Activated CD4-positive, alpha-beta T cell treated with anti-CD3 and anti-CD28 coated beads, Interleukin-10, Interleukin-2, amounts not matched to agents 100 ng/mL and 50 ng/mL, durations not matched to agents 16 hours and 8 hours (primary cell): ENCODE measurements at places on chromosomes 7 and 10.
A peak's percentile ranks its signal among the peaks of the same experiment; 100 is the strongest.

DNA sequence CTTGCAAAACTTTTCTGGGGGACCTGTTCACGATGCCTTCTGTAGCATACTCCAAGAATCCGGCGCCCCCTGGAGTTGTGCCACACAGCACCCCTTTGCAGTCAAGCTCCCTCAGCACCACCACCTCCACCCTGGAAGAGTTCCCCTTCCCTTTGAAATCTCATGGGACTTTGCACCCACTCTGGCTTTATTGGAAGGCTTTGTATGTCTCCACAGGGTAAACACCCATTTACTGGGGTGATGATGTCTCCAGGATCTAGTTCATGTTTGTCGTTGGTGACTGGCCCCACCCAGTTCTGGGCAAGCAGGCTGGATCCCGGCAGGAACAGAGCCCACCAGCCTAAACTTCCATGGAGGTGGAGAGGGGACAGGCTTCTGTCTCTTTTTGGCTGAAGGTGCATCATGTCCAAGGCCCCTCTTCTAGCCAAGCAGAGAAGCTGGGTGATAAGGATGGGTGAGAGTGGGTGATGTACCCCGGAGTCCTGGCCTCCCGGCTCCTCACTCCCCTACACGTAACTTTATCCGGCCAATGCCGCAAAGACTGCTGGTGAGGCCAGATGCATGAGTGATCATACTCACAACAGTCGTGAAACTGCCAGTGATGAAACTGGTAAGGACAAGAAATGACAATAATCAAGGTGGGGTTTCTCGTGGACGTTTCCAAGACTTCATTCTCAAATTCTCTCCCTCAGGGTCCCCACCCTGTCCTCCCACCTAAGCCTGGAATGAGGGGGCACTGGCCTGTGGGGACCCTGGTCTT, 695 bp upstream of the CLDN4 start:
- no peak for DNase-seq

- no peak for DNase-seq
Measured at GRCh38 chr7:129146237-129146979, 1.9 kb downstream of the TSPAN33 start.

DNA sequence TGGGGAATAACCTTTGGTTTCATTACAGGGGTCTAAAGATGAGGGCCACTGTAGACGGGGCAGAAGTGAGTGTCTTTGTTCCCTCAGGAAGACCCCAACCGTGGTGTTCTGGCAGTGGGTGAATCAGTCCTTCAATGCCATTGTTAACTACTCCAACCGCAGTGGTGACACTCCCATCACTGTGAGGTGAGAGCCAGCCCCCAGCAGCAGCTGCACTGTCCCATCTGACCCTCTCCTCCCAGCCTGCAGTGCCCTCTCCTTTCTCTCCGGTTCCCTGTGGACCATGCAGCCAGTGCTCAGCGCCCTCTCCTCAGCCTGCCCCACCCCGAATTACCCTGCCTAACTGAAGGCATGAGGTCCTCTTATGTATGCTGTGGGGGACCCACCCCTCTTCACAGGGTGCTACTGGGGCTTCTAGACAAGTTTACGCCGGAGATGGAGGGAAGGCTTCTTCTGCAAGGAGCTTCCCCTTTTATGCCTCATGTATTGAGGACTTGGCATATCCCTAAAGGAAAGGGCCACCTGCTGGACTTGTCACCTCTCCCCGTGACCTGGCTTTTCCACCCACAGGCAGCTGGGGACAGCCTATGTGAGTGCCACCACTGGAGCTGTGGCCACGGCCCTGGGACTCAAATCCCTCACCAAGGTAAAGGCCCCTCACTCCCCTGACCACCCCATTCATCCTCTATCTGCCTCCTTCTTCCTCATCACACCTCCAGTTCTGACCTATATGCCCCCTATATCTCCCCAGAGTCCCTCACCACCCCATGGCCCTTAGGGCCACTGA, 5.1 kb downstream of the SFXN3 start:
- no peak for DNase-seq

DNA sequence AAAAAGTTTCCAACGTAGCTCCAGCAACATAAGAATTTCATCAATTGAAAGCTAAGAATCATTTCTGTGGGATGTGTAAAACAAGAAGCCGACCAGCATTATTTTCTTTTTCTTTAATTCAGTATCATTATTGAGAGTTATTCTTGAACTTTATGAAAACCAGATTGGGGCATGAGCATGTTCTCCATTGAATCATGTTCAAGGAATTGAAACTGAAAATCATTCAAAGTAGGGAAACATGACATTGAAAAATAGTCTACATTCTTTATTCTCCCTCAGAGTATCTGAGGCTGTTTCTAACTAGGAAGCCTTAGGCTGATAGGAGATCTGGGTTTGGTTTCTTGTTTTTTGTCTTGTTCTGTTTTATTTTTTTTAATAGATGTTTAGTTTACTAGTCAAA, 253.7 kb downstream of the DYNC1I1 start:
- no peak for DNase-seq

GRCh38 chr7:85000735-85001350, 186.0 kb downstream of the SEMA3D start:
- no peak for DNase-seq

DNA sequence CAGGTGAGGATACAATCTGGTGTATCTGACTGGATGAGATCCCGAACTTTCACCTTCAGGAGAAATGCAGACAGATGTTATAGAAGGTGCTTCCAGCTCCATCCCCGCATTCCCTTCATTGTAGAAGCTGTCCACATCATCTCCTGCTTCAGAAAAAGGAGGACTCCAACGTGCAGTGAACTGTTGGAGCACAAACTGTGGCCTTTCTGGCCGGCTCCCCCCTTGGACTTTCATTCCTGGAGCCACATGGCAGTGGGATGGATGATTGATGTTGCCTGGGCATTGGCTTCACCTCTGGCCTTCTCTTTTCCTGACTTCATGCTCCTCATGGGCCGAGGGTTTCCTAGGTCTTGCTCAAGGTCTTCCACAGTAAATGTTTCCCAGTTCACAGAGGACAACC, 29.6 kb upstream of the ZNF273 start:
- DNase-seq: no peak

DNA sequence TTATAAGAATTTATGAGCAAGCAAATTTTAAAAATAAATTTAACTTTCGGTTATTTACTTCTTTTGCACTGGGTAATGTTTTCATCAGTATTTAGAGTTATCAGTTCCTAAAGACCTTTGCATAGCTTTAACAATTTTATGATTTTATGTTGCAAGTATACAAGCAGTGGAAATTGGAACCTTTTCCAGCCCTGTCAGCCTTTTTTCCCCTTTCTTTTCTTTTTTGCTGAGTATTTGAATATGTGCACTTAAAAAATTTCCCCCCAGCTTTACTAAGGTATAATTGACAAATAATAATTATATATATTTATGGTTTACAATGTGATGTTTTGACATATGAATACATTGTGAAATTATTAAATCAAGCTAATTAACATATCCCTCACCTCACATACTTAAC, 62.6 kb downstream of the MKLN1 start:
- DNase-seq: no peak

- no peak for DNase-seq
Measured at GRCh38 chr7:142053988-142054387, 57.5 kb upstream of the MGAM2 start.

DNA sequence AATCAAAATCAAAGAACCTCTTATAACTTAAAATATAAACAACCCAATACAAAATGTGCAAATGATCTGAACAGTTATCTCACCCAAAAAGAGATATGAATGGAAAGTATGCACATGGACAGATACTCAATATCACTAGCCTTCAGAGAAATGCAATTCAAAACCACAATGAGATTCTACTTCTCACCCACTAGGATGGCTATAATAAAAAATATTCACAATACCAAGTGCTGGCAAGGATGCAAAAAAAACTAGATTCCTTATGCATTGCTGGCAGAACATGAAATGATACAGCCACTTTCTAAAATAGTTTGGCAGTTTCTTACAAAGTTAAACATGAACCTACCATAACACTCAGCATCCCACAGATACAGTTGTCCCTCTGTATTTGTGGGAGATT, 130.1 kb upstream of the LRRN3 start:
- no peak for DNase-seq

DNA sequence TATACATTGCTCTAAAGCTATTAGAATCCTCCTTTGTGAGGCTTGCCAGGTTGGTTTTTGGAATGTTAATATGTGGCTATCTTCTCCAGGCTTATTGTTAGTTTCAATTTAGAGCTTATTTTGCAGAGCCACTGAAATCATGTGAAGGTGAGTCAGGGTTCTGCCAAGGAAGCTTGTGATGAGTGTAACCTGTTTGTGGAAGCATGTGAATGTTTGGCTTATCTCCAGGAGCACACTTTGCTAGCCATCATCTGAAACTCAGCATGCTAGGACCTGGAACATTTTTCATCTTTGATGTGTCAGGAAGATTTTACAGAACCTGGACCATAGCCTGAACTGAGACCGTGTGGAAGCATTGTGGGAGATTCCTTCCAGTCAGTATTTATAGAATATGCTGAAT, 197.3 kb downstream of the PPP1R9A start:
- no peak for DNase-seq

GRCh38 chr7:47946581-47947354, 1.5 kb downstream of the PKD1L1 start:
- DNase-seq: no peak

DNA sequence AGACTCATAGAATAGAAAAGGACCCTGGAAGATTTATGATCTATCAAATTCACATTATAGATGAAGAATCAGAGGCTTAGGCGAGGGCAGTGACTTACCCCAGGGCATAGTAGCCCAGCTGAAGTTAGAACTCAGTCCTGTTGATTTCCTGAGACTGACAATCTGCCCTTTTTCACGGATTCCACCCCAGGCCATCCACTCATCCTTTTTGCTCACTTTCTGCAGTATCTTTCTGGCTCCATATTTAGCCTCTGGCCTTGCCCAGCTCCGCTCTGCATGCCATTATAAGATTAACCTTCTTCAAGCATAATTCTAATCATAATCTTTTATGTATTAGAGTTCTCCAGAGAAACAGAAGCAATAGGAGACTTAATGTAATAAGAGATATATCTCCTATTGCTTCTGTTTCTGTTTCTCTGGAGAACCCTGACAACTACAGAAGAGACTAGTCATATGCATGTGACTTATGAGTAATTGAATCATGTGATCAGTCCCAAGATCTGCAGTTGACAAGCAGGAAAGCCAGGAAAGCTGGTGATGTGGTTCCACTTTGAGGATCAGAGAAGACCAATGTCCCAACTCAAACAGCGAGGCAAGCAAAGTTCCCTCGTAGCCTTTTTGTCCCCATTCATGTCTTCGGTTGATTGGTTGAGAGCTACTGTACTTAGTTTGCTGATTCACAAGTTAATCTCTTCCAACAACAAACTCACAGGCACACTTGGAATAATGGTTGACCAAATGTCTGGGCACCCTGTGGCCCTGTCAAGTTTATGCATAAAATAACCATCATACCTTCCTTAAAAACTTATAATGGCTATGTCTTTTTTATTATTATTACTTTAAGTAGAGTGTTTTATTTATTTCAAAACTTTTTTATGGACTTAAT, 412.1 kb downstream of the SUGCT start:
- no peak for DNase-seq

- no peak for DNase-seq
Measured at GRCh38 chr10:74156919-74157289, 5.9 kb downstream of the ADK start.

- peak; percentile 72 for DNase-seq
Measured at GRCh38 chr10:79984851-79985250, 35.9 kb upstream of the SFTPD start.

DNA sequence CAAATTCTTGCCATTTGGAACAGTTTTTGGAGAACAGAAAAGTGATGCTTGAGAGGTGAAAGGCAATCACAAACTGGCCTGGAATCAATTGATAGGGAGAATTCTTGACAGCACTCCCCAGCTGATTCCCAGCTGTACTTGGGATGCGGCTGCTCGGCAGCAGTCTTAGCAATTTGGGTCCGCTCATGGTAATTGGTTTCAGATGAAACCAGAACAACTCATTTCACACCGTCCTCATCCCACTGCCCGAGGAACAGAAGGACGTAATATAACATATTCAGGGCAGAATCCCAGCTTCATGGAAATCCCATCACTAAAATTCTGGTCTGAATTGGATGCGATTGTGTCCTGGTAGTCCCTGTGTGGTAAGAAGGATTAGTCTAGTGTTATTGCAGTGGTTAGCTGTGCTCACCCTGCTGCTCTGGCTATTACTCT, 223.3 kb upstream of the FERD3L start:
- no peak for DNase-seq

DNA sequence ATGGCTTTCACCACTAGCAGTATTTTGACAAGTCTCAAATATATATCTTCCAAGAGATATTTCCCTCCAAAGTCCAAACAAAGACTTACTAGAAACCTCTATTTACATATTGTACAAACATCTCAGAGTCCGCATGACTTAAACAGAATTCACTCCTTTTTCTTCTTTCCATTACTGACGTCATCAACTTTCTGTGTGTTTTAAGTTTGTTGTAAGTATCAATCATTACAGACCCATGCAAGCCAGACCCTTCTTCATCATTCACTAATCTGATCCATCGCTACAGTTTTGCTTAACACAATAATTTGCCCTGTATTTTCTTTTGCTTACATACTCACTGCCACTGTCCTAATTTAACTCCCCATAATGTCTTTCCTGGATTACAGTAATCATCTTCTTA, 51.9 kb downstream of the SEMA3A start:
- no peak for DNase-seq

DNA sequence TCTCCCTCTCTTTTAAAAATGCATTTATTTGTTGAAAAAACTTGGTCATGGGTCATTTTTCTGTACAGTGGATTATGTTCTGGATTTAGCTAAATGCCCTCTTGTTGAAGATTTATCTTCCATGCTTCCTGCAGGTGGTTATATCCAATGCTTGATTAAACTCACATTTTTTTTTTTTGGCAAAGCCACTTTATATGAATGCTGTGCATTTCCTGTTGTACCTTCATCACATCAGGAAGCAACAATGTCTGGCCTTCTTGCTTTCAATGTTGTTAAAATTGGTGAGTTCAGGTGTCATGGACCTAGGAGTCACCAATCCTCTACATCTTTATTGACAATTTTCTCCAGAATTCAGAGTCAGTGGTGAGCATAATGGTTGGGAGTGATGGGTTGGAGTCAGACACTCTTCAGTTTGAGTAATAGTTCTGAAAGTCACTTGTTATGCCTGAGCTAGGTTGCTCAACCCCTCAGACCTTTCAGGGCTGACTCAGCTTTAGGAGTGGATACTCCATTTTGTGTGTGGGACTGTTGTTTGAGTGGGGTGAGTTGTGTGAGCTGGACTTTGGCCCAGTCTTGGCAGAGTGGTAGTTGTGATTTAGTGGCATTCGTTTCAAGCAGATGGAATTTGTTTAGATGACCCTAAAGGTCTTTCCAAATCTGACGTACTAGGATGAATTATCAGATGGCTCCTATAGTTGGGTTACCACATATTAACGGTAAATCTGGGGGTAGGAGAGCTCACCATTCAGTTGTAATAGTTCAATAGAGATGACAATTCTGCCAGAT, 213.5 kb upstream of the ZNF32 start:
- DNase-seq: no peak
